ENCODE measurements at places on chromosomes 6 and 20.

- no peak for DNase-seq
Measured at GRCh38 chr6:25173246-25173645, 105.9 kb upstream of the CARMIL1 start.

GRCh38 chr6:157656437-157656997, 166.5 kb upstream of the SNX9 start:
- DNase-seq: no peak

- no peak for DNase-seq
Measured at GRCh38 chr6:19502301-19502700, 334.9 kb upstream of the ID4 start.

GRCh38 chr20:51198238-51198637, 175.3 kb upstream of the KCNG1 start:
- DNase-seq: no peak

GRCh38 chr6:20724443-20725190, 190.4 kb downstream of the CDKAL1 start:
- no peak for DNase-seq
